ENCODE measurements at places on chromosomes 7 and 10.

GRCh38 chr10:119190353-119190752 lies 11.7 kb upstream of the PRDX3 start:
- no peak for DNase-seq

DNA sequence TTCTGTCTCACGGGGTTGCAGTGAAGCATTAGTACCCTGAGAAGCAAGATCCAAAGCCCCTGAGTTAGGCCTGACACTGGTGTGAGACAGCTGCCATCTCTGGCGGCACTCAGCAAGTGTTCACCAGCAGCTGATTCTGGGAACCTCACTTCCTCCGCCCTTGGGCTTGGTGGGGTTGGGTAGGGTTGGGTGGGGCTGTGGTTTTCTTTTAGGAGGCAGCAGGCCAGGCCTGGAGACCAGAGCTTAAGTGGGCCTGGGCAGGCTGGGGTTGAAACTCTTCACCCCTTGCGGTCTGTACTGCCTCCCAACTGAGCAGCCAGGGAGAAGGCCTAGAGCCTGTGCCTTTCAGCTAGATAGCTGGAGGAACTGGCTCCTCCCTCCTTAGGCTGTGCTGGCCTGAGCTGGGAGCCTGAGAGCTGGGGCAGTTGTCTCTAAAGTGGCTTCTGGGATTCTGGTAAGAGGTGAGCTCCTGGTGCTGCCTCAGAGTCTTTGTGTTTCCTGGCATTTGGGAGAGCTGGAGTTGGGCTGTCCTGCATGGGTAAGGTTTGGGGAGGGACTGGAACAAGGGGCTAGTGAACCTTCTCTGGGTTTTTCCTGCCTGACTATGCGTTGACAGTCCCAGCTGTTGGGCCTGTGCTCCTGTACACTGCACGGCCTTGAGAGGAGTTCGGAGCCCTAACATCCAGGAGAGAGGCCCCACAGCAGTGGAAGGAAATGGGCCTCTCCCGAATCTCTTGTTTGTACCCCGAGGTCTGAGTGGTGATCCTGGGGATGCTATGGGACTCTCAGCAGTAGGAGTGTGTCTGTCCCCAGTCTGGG lies 5.1 kb downstream of the TSPAN14 start:
- DNase-seq: no peak

DNA sequence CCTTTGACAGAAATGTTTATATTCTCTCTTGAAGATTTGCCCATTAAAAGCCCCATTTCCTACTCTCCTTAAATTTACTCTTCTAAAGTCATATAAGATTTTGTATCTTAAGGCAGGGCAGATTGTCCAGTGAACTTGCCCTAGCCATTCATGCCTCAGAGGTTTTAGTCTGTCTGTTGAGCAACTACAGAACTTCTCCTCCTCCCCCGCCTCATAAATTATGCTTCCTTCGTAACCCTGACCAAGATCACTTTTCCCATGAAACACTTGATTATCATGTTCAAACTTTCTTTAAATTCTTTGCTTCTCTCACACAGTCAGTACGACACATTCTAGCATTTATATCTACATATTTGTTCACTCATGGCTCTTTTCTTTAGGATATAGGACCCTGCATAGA lies 621.3 kb downstream of the ANKRD7 start:
- no peak for DNase-seq

DNA sequence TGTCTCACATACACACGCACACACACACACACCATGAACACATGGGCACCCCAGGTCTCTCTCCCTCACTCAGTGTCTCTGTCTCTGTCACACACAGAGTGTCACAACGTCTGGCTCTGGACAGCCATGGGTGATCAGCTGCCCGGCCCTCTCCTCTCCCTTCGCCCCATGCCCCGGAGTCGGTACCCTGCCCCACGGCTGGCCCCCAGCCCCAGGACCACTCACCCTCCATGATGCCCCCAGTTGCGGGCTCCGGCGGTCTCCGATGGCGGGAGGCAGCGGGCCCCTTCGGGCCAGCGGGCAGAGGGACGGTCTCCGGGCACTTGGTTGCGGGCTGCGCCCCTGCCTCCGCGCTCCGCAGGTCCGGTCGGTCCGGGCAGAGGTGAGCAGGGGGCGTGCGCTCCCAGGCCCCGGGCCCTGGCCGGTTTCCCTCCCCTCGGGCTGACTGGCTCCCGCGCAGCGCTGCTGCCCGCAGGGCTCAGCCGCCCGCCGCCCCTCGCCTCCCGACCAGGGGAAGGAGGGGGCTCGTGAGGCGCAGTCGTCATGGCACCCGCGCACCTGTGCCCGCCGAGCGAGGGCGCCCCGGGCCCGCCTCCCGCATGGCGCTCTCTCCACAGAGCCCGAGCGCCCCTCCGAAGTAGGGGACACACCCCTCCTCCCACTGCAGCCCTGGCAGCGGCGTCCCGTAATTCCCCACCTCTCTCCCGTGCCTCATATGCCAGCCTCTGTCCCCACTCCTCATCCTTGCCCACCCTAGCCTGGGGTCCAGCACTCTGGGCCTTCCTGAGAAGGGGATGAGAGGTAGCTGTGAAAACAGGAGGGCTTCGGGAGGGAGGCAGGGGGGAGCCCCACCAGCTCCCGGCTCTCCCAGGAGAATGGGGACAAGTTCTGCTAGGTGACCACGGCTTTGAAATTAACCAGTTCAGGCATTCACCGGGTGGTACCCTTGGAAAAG lies at the start of gene NPFFR1:
NPFFR1 (minus strand) TSS at position 560 of the 955 bp plus-strand sequence; CDS start at position 232, 328 bp downstream.
- DNase-seq: no peak

DNA sequence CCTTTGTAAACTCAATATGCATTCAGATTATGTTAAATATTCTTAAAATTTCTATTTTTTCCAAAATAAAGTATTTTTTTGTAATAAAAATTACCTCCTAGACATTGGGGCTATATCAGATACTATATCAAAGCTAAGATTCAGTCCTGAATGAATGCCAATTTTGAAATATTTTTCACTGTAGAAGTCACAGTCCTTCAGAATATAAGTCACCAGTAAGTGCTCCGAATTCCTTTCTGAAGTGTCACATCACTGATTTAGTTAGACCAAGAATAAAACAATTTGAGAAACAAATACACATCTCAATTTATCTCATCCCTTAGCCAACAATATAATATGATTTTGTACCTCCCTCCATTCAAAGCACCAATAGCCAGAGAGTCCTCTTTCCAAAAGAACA lies 33.9 kb upstream of the GSAP start:
- no peak for DNase-seq

DNA sequence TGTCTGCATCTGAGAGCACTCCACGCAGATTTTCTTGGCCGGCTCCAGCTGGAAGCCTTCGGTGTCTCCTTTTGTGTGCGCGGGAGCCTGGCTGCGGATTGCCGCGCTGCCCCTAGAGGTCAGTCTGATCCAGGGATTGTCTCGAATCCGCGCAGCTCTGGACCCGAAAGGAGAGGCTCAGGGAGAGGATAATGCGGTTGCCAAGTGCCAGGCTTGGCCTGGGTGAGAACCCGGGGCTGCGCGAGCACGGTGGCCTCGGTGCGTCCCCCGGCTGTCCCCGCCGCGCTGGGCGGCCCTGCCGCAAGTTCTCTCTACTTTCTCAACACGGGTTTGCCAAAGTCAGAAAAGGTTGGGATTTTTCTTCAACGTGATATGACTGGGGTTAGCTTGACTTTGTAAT lies 140.9 kb downstream of the ADCYAP1R1 start:
- no peak for DNase-seq

- no peak for DNase-seq
Observed at GRCh38 chr7:111640416-111640815, 78.1 kb upstream of the IMMP2L start.

- DNase-seq: no peak
Observed at GRCh38 chr10:70381471-70382421, 679 bp downstream of the LRRC20 start.

GRCh38 chr7:33762151-33762910 lies 143.0 kb upstream of the BMPER start:
- no peak for DNase-seq

DNA sequence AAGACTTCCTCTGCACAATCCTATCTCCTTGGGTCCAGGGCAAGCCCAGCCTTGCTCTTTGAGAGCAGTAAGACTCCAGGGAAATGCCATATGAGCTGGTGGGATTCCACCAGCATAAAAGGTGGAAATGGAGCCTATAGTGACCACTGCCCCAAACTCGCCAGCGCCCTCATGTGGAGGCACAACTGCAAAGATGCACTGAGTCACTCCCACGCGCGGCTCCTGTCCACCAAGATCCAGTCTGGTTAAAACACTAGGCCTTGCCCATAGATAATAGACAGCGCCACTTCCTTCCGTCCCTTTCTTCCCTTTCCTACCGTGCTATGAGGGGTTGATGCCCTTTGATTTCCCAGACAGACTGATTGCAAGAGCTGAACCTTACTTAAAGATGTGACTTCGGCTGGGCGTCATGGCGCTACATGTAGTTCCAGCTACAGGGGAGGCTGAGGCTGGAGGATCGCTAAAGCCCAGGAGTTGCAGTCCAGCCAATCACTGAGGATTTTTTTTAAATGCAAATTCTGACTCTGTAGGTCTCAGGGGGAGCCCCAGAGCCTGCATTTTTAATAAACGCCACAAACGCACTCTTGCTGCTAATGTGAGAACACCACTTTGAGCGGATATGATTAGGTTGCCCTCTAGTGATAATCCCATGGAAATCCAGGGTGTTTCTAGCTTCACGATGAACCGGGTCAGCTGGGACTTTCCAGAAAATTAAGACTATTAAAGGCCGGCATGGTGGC lies 136.5 kb downstream of the EPC1 start:
- DNase-seq: no peak

- no peak for DNase-seq
Observed at GRCh38 chr10:120702032-120702431, 149.1 kb upstream of the WDR11 start.

DNA sequence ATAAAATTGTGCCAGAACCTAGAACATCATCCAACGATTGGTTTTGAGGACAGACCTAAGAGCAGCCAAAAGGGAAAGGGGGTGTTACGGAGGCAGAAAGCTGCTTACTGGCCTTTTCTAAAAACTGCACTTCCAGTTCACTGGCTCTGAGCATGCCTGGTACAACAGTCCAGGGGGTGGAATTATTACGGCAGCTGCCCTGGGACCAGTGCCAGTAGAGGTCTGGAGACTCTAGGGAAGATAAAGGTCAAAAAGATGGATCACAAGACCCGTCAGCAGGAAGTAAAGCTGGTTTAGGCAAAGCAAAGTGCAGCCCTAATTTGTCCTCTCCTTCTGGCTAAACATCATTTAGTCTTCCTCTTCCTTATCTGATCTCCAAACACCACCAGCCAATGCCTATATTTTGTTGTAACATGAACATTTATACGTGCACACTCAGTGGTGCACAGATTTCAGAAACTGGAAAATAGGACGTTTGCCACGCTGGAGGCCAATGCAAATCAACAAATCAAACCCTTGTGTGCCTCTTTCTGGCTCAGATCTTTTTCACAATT lies 216.4 kb upstream of the DPP6 start:
- DNase-seq: no peak

- no peak for DNase-seq
Observed at GRCh38 chr7:113026941-113027340, 59.7 kb downstream of the GPR85 start.

GRCh38 chr10:89690027-89690426 lies 11.4 kb upstream of the KIF20B start:
- no peak for DNase-seq

Data from stimulated activated CD8-positive, alpha-beta memory T cell treated with anti-CD3 and anti-CD28 coated beads, Interleukin-12 subunit alpha, Interleukin-12 subunit beta, amount 100 ng/mL, for 1 hour (primary cell).